EL (cell line): ENCODE measurements at places on chromosomes 16 and 17.
A peak's percentile ranks its signal among the peaks of the same experiment; 100 is the strongest.

DNA sequence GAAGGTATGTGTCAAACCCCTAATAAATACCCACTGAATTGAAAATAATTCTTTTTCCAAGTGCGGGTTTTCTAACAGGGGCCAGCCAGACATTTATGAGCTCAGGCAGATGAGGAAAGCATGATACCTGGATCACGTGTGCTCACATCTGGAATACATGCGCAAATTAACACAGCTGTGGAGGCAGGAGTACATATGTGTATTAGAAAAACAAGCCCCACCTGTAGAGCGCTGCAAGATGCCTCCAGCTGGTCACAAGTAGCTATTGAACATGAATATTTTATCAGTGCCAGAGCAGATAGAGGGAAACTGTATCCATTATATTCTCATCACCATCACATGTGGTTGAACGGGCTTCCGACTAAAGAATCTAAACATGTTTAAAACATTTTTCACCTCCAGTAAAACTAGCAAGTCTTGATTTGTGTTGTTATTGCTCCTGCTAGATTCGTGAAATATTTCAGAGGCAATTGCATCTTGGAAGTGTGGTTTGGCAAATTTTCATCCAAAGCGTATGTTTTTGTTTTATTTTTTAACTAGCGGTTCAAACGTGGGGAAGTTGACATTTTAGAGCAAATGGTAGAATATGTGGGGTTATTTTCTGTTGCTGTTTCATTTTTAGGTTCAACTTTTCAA is 482.8 kb downstream of the CDH13 start:
- no peak for DNase-seq

DNA sequence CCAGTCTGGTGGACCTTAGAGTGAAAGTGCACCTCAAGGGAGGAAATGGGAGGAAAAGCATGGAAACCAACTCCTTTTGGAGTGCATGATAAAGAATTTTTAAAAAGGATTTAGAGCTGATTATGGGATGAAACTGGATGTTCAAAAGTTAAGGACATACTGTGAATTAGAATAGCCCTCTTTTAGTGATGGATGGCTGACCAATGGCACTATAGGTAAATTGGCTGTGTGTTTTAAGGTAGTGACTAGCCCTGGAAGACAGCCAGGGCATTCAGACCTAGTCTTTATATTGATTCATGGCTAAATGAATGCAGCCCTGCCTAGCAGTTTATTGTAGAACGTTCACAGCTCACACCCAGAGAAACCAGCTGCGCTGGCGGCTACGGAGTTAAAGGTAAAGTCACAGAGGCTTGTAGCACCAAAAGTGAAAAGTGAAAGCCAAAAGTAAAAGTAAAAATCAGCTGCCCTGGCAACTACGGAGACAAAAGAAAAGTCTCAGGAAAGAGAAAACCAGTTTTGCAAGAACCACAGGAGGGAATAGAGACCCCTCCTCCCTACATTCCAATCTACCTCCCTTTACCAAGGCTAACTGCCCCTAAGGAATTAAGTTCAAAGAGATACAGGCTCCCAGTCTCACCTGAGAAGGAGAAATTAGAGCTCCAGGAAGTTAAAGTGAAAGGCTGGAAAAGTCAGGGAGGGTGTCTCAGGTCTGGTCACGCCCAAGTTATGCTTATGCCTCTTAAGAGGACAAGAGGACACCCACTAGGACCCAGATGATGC is 21.8 kb downstream of the ACSM1 start:
- no peak for DNase-seq

DNA sequence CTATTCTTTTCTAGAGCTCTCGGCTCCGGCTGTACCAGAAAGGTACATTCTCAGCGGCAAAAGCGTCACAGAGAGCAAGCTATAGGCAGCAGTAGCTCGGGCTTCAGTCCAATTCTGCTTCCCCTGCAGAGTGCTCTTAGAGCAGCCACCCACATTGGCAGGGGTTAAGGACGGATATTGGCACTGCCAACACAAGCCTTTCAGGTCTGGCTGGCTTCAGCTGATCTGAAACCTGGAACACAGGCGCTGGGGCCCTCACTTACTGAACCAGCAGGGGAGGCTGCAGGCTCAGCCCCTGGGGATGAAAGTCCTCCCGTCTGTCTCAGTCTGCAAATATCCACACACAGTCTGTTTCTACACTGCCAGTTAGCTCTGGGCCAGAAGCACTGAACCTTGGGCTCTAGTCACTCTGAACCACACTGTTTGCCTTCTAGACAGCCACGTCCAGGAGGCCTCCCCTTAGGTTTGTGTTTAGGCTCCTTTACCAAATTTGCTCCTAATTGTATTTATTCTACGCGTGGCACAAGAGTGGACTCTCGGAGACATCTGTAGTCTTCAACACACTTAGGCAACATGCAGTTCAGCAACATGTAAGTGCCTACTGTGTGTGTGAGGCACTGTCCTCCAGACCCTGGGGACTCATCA is 40.1 kb downstream of the HIC1 start:
- no peak for DNase-seq

GRCh38 chr17:45720386-45720785 is 63.7 kb upstream of the CRHR1 start:
- DNase-seq = no peak

GRCh38 chr17:77836557-77837041 is 121.9 kb upstream of the TNRC6C start:
- DNase-seq = peak; percentile 52

- peak; percentile 88 for DNase-seq
These were observed 53.1 kb upstream of the TANGO6 start for GRCh38 chr16:68790130-68790761.

GRCh38 chr16:86343027-86343795 is 167.1 kb upstream of the FOXF1 start:
- DNase-seq = peak; percentile 83

- peak; percentile 52 for DNase-seq
These were observed 4.7 kb downstream of the NOD2 start for GRCh38 chr16:50697881-50698767.

DNA sequence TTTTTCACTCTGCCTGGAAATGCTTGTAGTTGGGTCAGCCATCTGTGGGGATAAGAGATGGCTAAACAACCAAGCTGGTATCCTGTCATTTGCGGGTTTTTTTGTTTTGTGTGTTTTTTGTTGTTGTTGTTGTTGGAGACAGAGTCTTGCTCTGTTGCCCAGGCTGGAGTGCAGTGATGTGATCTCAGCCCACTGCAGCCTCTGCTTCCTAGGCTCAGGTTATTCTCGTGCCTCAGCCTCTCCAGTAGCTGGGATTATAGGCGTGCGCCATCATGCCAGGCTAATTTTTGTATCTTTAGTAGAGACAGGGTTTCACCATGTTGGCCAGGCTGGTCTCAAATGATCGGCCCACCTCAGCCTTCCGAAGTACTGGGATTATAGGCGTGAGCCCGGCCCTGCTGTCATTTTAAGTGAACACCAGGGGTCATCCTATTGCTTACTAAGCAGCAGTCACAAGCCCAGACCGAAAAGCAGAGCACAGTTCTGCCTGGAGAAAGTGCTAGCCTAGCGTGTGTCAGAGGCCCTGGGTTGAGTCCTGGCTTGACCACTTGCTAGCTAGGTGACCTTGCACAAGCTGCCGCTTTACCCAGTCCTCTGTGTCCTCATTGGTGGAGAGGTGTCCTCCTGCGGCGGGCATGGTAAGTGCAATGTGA is 4.6 kb downstream of the SMCR8 start:
- peak; percentile 51 for DNase-seq

GRCh38 chr16:46736695-46737094 is 11.4 kb downstream of the MYLK3 start:
- DNase-seq = peak; percentile 13

DNA sequence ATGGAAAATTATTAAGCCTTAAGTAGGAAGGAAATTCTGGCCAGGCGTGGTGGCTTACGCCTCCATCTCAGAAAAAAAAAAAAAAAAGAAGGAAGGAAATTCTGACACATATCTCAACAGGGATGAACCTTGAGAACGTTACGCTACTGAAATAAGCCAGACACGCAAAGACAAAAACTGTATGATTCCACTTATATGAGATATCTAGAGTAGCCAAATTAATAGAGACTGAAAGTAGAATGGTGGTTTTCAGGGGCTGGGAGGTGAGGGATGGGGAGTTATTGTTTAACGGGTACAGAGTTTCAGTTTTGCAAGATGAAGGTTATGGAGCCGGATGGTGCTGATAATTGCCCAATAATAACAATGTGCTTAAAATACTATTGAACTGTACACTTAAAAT is 16.2 kb upstream of the HNF1B start:
- no peak for DNase-seq

DNA sequence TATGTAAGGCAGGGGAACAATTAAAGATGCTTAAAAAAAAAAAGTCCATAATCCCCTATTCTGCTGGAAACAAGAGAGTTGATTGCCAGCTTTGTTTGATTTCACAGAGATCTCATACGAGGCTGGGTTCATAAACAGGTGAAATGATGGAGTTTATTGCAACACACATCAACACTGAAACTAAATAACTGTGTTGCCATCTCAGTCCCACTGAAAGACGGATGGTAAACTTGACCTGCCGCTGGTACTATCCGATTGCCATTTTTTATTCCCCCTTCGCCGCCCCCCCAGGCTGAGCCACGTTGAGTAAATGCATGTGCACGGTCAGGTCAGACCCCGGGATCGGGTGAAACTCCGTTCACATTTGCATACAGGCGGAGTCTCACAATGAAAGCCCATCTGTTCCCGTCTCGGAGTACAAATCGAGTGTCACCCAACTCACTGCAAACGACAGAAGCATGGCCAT is 119.2 kb downstream of the SKAP1 start:
- no peak for DNase-seq

DNA sequence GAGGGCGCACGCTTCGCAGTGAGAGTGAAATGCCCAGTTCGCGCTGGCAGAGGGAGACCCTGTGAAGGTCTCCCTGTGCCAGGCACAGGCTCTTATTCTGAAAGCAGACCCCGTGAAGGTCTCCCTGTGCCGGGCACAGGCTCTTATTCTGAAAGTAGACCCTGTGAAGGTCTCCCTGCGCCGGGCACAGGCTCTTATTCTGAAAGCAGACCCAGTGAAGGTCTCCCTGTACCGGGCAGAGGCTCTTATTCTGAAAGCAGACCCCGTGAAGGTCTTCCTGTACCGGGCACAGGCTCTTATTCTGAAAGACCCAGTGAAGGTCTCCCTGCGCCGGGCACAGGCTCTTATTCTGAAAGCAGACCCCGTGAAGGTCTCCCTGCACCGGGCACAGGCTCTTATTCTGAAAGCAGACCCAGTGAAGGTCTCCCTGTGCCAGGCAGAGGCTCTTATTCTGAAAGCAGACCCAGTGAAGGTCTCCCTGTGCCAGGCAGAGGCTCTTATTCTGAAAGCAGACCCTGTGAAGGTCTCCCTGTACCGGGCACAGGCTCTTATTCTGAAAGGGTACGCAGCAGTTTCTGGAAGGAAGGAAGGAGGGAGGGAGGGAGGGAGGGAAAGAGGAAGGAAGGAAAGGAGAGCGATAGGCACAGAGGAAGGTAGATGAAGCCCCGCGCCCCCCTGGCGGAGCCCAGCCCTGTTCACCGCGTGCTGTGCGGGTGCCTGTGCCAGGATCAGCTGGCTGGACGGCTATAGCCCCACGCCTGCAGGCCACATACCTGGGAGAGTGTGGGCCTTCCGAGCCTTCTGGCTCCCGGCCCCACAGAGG is 55.3 kb downstream of the WDR45B start:
- peak; percentile 83 for DNase-seq

- DNase-seq = no peak
These were observed 439.0 kb downstream of the UTP18 start for GRCh38 chr17:51699303-51699702.

- no peak for DNase-seq
These were observed 2.4 kb downstream of the NECAB2 start for GRCh38 chr16:83970430-83970815.

- DNase-seq = no peak
These were observed 46.9 kb downstream of the IRX6 start for GRCh38 chr16:55370762-55371482.

GRCh38 chr16:62568926-62569325 is 532.7 kb upstream of the CDH8 start:
- DNase-seq = no peak

- DNase-seq = peak; percentile 76
These were observed 30.6 kb upstream of the MMD start for GRCh38 chr17:55452139-55452790.

DNA sequence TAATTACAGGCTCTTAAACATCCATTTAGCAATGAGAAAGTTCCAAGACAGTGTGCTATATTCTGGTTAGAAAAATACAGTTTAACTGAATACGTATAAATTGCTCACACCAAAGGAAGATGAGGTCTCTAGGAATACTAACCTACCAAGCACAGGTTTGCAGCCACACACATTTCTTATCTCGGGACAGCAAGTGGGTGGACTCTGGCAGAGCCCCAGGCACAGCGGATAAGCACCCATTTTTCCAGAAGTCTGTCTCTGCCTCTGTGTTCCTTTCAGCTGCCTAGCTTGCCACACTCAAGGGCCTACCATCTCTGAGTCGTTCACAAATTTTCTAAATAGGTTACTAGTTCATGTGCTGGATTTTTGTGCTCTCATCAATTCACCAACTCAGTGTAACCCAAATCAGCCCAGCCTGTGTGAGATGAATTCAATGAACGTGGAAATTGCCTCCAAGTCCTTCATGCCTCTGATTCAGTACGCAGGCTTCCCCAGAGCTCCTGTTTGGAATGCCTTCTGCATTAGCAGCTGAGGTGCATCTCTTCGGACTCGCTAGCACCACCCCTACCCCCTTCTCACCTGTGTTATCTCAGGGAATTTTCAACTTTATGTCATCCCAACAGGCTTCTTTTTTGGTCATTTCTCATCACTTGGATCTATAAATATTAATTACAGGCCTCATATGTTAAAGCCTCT is 581.0 kb upstream of the CDH11 start:
- DNase-seq = no peak

DNA sequence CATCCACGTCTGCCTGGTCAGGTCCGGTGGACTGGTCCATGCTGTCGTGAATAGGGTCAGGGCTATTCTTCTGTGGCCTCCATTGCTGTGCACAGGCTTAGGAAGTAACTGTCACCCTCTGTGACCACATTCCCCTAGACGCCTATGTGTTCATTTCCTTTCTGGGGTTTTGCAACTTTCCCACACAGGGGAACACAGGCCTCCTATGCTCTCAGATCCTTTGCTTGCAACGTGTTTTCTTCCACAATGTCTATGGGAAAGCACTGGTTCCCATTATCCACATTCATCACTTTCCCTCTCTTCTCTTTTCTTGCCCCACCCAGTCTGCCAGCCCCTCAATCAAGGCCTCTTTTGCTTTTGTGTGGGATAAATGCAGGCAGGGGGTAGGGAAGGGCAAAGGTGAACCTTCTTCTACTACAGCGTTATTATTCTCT is 43.2 kb upstream of the DNAJA2 start:
- no peak for DNase-seq

GRCh38 chr17:79779661-79780365 is 1.9 kb downstream of the CBX2 start:
- DNase-seq = no peak
